Breast epithelium (tissue), 4 donors: ENCODE measurements at places on chromosomes 2 and 18. TPM values are rescaled to one million over a fixed set of nuclear protein-coding genes. Genes with fewer than 3 reads are reported as not detected.

TDRD15 gene
- total RNA-seq: not detected

GKN1 gene
- not detected for total RNA-seq

NAT8 gene
- not detected for total RNA-seq

ACMSD gene
- 0.59 TPM for total RNA-seq

GPC1 gene
- 21.0 TPM for total RNA-seq

HOXD3 gene
- 4.2 TPM for total RNA-seq

RIT2 gene
- total RNA-seq: not detected

SLC19A3 gene
- total RNA-seq: 29.9 TPM

- DNase-seq: no peak
- H3K4me3 ChIP-seq: no peak overlapping the region
- no peaks in the 10 kb centered on the region for H3K36me3 ChIP-seq
- no peaks in the 10 kb centered on the region for H3K4me1 ChIP-seq
- H3K27ac ChIP-seq: no peak overlapping the region
These were observed 24.9 kb upstream of the TGIF1 start for GRCh38 chr18:3425030-3425429.

- no peak overlapping the region for H3K4me3 ChIP-seq
- DNase-seq: no peak
- H3K27me3 ChIP-seq: no peaks in the 10 kb centered on the region
- H3K4me1 ChIP-seq: no peaks in the 10 kb centered on the region
- H3K36me3 ChIP-seq: no peaks in the 10 kb centered on the region
These were observed 226.9 kb downstream of the CYRIA start for GRCh38 chr2:16438613-16439321.

DNA sequence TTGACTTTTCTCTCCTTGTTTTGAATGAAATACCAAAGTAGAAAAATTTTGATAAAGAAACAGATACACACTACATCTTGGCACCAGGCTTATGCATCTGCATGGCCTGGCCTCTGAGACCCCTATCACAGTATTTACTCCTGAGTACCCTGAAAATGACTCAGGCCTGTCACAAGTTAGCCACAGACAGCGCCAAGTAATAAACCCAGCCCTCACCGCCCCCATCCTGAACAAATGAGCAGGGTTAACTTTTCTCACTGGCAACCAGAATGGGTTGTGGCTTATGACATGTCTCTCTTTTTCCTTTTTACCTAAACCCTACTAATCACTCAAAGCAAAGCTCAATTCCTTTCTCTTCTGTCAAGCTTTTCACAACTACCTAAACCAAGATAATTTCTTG lies 35.3 kb downstream of the SPRED2 start:
- no peaks in the 10 kb centered on the region for H3K36me3 ChIP-seq
- no peaks in the 10 kb centered on the region for H3K4me1 ChIP-seq
- no peak for DNase-seq
- H3K27ac ChIP-seq: no peak overlapping the region
- H3K4me3 ChIP-seq: no peak overlapping the region

GRCh38 chr2:229931241-229931640 lies 8.9 kb downstream of the FBXO36 start:
- no peak overlapping the region for H3K27ac ChIP-seq
- H3K36me3 ChIP-seq: no peaks in the 10 kb centered on the region
- no peak for DNase-seq
- H3K4me3 ChIP-seq: no peak overlapping the region

GRCh38 chr2:56183643-56184499 lies at the start of gene CCDC85A:
Gene CCDC85A (plus strand): TSS chr2:56183990. CDS start chr2:56184625, 635 bp downstream.
- no peaks in the 10 kb centered on the region for H3K27me3 ChIP-seq
- no peaks in the 10 kb centered on the region for H3K36me3 ChIP-seq
- no peaks in the 10 kb centered on the region for H3K4me1 ChIP-seq
- peak within 1 kb of the TSS; percentile 16 for H3K27ac ChIP-seq
- peak within 1 kb of the TSS; percentile 60 for H3K4me3 ChIP-seq

DNA sequence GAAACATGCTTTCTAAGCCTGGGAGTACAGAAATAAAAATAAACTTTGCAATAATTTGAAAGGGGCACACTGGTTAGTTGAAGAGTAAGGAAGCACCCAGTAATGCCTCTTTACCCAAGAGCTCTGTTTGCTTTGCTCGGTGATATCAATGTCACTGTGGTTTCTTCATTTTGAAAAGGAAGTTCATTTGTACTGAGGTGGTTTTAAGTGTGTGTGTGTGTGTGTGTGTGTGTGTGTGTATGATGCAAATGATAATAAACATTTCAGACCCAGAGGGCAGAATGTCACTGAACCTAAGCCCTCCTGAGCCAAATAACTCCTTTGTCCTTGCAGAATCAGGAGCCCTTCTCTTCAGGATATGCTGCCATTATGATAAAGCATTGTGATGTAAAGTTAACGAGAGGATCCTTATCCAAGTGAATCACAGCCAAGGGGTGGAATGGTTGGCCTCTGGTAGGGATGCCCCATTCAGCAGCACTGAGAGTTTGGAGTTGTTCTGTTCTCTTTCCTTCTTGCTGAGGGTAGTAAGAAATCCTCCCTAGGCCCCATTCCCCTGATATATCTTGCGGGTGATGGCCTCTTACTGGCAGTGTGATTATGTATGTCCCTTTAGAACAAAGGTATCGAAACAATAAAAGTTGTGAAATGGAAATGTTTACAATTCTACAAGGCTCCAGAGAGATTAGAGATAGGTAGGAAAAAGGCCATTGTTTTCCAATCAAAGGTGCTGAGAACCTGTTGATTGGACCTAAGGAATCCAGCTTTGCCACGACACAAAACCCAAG lies 7.6 kb downstream of the ITGA6 start:
- H3K27ac ChIP-seq: peak overlapping the region; percentile 36
- DNase-seq: no peak
- no peaks in the 10 kb centered on the region for H3K27me3 ChIP-seq
- H3K4me1 ChIP-seq: no peaks in the 10 kb centered on the region

DNA sequence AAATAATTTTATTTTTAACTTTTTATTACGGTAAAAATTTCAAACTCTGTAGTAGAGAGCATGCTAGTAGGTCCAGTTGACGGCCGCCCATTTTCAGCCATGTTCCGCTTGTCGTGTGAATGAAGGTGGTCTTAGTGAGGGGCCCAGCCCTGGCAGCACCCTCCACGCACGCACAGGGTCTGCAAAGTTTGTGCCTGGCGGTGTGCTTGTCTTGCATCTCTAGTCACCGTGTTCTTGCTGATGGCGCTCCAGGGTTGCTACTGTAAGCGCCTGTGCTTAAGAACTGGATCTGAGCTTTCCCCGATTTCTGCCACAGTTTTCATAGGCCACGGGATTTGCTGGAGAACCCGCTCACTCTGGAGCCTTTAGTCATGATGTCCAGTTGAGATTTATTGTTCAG lies 28.9 kb downstream of the LDLRAD4 start:
- no peaks in the 10 kb centered on the region for H3K4me1 ChIP-seq
- DNase-seq: no peak
- H3K36me3 ChIP-seq: no peaks in the 10 kb centered on the region
- no peaks in the 10 kb centered on the region for H3K27me3 ChIP-seq
- no peak overlapping the region for H3K4me3 ChIP-seq

DNA sequence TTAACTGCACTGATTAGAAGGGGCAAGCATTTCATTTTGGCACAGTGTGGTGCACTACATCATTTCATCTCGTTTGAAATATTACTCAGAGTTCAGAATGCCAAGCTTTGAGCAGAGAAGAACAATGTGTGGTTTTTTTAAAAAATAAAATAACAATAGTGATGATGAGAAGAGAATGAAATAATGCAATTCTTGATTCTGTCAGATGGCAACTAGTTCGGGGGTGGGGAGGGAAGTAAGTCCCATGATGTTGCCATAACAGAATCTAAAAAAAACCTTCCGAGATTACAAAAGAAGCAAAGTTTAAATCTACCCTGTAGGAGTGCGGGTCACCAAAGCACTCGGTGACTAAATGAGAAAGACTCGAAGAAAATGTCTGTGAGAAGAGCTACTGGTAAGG lies 490.4 kb downstream of the NR4A2 start:
- no peak for DNase-seq
- H3K4me3 ChIP-seq: no peak overlapping the region
- H3K27ac ChIP-seq: no peak overlapping the region
- H3K36me3 ChIP-seq: no peaks in the 10 kb centered on the region
- no peaks in the 10 kb centered on the region for H3K27me3 ChIP-seq

- DNase-seq: no peak
- H3K36me3 ChIP-seq: no peaks in the 10 kb centered on the region
- peak overlapping the region; percentile 97 for H3K27ac ChIP-seq
- H3K4me1 ChIP-seq: peaks cover 4% of the 10 kb centered on the region
- H3K27me3 ChIP-seq: no peaks in the 10 kb centered on the region
These were observed 688 bp upstream of the WDR33 start for GRCh38 chr2:127811397-127812321.

- H3K4me1 ChIP-seq: peaks cover 9% of the 10 kb centered on the region
- no peaks in the 10 kb centered on the region for H3K27me3 ChIP-seq
- H3K4me3 ChIP-seq: no peak overlapping the region
- H3K27ac ChIP-seq: peak overlapping the region; percentile 78
- no peaks in the 10 kb centered on the region for H3K36me3 ChIP-seq
- no peak for DNase-seq
These were observed 19.6 kb downstream of the B3GNT2 start for GRCh38 chr2:62215306-62216064.

DNA sequence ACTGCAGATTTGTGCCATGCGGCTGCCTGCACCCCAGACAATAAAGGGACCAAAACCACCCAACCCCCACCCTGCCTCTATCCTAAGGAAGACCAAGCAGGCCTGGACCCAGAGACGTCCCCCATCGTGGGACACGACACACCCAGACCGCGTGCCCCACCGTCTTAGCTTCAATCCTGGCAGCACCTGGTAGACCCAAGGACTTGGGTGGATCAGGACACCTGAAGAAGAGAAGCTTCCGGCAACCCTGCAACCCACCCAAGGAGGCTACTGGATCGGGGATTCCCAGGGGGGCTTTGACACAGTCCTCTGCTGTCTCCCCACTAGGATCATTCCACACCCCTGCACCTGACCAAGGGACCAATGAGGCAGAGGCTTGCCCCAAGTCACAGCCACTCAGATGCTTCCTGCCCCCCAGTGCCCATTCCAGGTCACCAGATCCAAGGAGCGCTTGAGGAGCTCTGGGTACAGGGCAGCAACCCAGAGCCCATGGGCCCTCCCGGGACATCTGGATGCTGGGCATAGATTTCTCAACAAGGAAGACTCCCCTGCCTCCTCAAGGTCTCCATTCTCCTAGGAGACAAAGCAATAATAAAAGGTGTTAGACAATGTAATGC lies 3.6 kb downstream of the ALPI start:
- DNase-seq: no peak
- no peak overlapping the region for H3K4me3 ChIP-seq
- H3K27ac ChIP-seq: no peak overlapping the region
- H3K36me3 ChIP-seq: no peaks in the 10 kb centered on the region
- H3K4me1 ChIP-seq: no peaks in the 10 kb centered on the region
- H3K27me3 ChIP-seq: peaks cover 26% of the 10 kb centered on the region

GRCh38 chr2:60353406-60353800 lies 200.1 kb downstream of the BCL11A start:
- no peaks in the 10 kb centered on the region for H3K4me1 ChIP-seq
- H3K36me3 ChIP-seq: no peaks in the 10 kb centered on the region
- no peak for DNase-seq
- no peak overlapping the region for H3K4me3 ChIP-seq

DNA sequence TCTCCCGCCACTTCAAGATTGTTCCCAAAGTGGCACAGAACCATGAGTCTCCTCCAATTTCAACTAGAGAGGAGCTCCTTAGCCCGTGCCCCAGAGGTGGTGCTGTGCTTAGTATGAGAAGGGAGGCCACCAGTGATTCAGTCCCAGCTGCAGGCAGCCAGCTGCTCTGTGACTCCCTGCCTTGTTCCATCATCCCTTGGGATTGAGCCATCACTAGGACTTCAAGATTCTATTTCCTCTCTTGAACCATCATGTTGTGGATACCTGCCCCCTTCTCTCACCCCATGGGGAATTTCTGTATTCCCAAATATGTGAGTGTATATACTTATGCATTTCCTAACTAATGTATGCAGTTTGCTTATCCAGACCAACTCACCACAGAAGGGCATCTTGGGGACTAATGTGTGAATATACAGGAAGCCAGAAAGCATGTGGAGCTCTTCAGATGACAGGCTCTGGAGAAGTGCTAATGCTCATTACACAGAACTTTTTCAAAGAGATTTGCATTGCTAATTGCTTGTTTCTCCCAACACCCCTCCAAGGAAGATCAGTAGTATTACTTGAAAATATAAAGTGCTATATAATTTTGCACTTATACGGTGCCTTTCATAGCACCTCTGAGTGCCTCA lies 111.0 kb upstream of the MAP3K20 start:
- peaks cover 7% of the 10 kb centered on the region for H3K4me1 ChIP-seq
- no peak overlapping the region for H3K4me3 ChIP-seq
- DNase-seq: no peak
- no peak overlapping the region for H3K27ac ChIP-seq

- no peak for DNase-seq
- no peak overlapping the region for H3K27ac ChIP-seq
- H3K4me3 ChIP-seq: peak overlapping the region; percentile 76
- no peaks in the 10 kb centered on the region for H3K4me1 ChIP-seq
These were observed 1.9 kb downstream of the ZNF385B start for GRCh38 chr2:179859523-179859922.

DNA sequence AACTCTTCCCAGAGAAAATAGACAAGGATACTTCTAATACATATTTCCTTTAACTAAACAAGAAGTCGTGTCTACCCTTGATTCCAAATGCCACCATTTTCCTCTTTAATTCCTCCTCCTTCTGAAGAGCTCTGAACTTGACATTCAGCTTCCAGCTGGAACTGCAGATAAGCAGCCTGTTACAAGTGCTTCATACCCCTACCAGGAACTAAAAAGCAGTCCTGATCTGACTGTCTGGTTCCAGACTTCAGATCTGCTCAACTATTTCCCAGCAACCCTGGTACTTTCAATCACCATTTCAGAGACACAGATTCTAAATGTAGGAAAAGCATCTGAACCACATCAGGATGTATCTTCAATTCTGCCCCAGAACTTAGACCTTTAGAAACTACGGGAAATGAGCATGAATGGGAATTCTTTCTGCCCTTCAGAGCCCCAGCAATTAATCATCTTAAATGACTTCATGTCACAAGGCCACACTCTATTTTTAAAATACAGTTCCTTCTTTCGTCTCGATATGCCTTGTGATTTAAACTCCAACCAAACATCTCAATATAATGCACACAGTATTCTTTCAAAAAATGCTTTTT lies 159.5 kb downstream of the L3MBTL4 start:
- no peaks in the 10 kb centered on the region for H3K4me1 ChIP-seq
- no peaks in the 10 kb centered on the region for H3K36me3 ChIP-seq
- H3K4me3 ChIP-seq: no peak overlapping the region
- no peak for DNase-seq
- H3K27ac ChIP-seq: peak overlapping the region; percentile 42

- DNase-seq: no peak
- no peak overlapping the region for H3K27ac ChIP-seq
- H3K4me3 ChIP-seq: no peak overlapping the region
- no peaks in the 10 kb centered on the region for H3K36me3 ChIP-seq
- no peaks in the 10 kb centered on the region for H3K4me1 ChIP-seq
- no peaks in the 10 kb centered on the region for H3K27me3 ChIP-seq
These were observed 191.3 kb downstream of the TFCP2L1 start for GRCh38 chr2:121093692-121094091.

- H3K4me1 ChIP-seq: no peaks in the 10 kb centered on the region
- H3K4me3 ChIP-seq: no peak overlapping the region
These were observed 73.6 kb downstream of the NFATC1 start for GRCh38 chr18:79469309-79469708.

GRCh38 chr2:160022162-160022561 lies 40.3 kb downstream of the PLA2R1 start:
- H3K27ac ChIP-seq: no peak overlapping the region
- H3K4me1 ChIP-seq: no peaks in the 10 kb centered on the region
- H3K27me3 ChIP-seq: no peaks in the 10 kb centered on the region

- H3K36me3 ChIP-seq: no peaks in the 10 kb centered on the region
- H3K4me3 ChIP-seq: no peak overlapping the region
- no peak for DNase-seq
These were observed 58.8 kb upstream of the HPCAL1 start for GRCh38 chr2:10243926-10244270.
